Central memory CD4-positive, alpha-beta T cell (primary cell): ENCODE measurements at places on chromosomes 2 and 18.

DNA sequence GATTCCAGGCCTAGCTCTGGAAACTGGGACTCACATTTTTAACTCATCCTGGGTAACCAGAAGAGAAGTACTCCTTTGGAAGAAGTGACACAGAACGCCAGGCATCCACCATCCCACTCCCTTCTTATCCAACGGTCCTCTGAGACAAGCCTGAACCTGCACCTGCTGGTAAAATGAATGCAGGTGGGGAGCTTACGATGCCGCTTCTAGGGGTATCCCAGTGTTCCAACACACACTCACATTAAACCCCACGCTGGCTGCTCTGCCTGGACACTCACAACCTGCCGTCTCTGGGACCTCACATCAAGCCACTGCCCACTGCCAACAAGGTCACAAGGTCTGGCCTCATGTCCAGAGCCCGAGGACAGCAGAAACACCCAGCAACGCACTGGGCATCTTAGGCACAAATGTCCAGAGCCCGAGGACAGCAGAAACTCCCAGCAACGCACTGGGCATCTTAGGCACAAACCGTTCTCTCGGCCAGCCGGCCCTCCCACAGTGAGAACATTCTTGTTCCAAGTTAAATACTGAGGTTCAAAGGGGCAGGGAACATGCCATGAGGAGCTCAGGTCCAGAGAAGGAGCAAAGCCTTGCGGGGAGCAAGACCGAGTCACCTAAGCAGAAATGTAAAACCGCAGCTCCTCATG, 9.9 kb downstream of the SLC66A2 start:
- DNase-seq: no peak

- DNase-seq: no peak
Measured at GRCh38 chr2:45483997-45484396, 127.1 kb downstream of the SRBD1 start.

DNA sequence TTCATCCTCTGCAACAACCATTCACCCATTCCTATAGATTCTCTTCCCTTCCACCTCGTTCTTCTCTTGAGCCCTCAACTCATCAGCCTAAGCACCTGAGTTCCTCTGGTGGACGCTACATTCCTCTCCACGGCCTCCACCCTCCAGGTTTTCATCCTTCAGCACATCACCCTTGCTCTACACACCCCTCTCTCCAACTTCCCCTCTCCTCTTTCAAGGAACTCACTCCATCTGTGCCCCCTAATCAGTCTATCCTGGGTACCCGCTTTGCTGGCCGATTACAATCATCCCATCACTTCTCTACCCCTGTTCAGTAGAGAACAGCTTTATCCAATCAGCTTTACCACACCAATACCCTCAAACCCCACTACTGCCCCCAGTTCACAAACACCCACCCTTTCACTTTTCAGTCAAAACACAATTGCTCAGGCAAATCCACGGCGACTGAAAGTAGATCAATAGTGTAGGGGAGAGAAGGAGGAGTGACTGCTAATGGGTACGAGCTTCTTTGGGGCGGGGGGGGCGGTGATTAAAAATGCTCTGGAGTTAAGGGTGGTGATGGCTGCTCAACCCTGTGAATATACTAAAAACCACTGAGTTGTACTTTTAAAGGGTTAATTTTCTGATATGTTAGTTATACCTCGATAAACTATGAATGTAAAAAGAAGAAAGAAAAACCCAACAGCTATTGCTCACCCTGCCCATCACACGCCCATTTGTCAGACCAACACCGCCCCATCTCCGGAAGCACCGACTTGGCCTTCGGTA, 857 bp downstream of the DYM start:
- DNase-seq: no peak

- no peak for DNase-seq
Measured at GRCh38 chr2:241499146-241499965, 9.0 kb downstream of the STK25 start.

- no peak for DNase-seq
Measured at GRCh38 chr18:76384114-76384790, 110.8 kb downstream of the ZNF516 start.

DNA sequence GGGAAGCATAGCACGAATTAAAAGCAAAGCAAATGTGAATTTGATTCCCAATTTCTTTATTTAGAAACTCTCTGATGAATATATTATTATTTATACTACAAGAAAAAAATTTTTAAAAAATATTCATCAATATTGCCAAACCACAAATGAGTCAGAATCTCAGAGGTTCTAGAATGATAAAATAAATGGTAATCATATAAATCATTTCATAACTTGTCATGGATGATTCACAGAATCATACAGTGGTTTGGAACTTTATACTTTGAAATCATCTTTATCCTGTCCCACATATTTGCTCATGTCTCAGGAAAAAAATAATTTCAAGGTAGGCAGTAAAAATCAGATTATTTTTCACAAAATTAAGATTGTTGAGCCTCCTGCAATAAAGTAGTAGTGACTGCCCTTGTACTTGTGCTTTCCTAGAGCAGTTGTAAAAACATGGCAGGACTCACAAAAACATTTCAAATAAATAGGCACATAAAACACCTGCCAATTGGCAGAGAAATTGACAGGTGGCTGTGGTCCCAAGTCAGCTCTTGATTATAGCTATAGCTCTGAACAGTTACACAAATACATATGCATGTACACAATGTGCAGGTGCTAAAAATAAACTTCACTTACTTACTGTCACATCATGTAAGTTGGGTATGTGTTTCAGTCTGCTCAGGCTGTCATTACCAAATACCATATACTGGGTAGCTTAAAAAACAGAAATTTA, 273.9 kb upstream of the SESTD1 start:
- DNase-seq: no peak

DNA sequence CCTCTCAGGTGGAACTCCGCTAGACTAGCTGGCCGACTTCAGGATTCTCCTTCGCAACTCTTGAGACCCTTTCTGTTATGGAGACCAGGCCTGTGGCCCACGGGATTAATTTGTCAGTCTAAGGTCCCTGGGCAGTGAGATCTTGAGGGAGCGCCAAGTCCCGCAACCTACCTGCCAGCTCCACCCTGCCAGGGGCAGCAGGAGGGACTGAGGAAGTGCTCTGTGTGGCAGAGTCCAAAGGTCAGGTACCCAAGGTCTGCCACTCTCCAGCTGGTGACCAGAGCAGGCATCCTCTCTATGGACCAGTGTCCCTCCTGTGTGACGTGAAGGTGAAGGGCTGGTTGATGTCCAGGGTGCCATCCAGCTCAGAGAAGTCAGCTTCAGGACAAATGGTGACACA, 4.3 kb upstream of the SPATA3 start:
- DNase-seq: no peak

DNA sequence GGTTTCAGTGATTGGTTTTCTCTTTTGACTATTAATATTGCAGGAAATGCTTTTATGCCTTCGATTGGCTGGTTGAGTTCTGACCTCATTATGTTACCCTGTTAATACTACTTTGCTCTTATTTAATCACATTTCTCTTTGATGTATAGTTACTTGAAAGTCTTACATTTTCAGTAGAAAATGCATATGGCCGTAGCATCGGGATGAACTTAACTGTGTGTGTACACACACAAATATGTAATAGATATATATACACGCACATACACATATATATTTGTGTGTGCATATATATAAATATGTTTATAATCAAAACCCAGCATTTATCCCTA, 1.6 kb downstream of the EPC2 start:
- DNase-seq: no peak

DNA sequence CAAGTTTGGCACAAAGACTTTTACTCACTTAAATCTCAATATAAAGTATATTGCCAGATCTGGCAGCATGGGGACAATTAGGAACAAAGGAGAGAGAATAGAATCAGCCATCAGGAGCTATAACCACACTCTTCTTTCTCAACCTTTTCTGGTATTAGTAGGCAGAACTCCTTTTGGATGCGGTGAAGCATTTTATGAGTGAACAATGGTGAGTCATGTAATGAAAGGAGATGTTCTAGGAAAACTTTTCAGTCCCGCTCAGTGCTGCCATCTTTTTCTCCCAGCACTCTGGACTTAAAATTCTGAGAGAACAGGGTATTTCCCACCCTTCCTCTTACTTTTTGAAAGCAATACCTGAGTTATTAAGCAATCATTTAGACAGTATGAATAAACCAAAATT, 32.2 kb downstream of the PLEKHA3 start:
- no peak for DNase-seq

DNA sequence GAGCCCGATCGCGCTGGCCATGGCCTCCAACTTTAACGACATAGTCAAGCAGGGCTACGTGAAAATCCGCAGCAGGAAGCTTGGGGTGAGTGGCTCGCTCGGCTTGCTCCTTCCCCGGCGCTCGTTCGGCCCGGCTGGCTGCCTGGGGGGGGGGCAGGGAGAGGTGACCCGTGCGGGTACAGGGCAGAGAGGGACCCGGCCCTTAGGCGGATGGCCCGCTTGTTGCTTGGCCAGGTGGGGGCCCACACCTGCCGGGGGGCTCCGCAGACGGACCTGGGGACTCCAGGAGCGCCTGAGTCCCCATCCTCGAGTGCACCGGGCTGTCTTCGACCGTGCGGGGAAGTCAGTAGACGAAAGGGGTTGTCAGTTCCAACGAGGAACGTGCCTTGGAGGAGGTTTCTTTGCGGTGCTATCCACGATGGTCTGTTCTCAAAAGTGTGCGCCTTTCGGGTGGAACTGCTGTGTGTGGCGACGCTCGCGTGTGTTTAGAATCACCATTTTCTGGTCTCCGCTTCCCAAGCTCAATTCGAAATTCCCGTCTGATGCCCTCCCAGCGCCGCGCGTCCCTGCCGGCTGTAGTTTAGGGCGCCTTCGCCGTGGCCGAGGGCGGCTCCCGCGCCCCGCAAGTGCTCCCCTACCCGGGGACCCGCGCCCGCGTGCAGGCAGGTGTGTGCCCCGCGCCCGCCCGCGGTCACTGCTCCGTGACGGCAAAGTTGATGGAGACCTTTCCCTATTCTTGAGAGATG, 711 bp downstream of the DOK6 start:
- DNase-seq: no peak

DNA sequence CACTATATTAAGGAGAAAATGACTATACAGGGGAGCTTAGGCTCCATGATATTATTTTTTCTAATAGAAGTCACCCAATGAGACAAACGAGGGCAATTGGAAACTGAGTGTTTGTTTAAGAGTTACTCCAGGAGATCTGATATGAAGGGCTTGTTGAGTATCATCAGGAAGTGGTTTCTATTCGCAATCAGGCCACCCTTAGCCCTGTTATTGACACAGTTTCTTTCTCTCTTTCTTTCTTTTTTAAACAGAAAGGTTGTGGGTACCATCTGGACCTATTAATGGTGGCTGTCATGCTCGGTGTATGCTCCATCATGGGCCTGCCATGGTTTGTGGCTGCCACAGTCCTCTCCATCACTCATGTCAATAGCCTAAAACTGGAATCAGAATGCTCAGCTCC, 117.3 kb downstream of the DPP4 start:
- peak; percentile 45 for DNase-seq

DNA sequence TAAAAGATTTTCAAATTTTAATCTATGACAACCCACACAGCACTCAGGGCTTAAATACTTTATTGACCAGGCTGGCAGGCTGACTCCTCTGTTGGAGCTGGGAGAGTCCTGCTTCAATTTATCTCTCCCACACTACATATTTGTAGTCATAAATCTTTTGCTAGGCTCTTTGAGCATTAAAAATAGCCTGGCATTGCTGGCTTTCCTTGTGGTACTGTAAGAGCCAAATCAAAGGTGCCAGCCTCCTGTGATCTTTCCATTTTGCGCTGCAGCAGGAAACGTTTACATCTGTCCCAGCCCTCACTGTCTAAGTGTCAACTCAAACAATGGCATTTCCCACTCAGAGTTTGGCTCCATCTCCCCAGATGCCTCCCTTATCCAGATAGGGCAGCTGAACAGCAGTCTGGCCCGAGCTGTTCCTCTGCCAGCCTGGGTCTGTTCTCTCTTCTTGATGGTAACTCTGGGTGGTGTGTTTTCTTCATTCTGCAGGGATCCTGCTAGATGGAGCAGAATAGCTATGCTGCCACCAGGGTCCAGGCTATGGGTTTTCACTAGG, 62.1 kb downstream of the LRRTM1 start:
- no peak for DNase-seq

DNA sequence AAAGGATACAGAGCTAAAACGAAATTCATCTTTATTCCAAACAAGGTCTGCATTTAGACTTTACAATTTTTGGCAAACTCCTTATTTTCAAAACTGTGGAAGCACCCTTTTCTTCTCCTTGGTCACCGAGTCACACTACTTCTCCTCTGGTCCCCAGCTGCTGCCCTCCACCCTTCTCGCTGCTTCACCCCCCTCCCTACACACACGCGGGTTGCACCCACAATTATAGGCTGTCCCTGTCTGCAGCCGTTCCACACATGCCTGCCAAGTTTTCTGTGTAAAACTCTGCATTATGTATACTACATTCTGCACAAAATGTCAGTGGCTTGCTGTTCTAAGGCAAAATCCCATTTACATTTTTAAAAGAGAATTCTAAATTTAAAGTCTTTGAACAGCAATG, 63.5 kb downstream of the PTPN2 start:
- DNase-seq: no peak

- no peak for DNase-seq
Measured at GRCh38 chr2:61689568-61689967, 151.4 kb upstream of the XPO1 start.

DNA sequence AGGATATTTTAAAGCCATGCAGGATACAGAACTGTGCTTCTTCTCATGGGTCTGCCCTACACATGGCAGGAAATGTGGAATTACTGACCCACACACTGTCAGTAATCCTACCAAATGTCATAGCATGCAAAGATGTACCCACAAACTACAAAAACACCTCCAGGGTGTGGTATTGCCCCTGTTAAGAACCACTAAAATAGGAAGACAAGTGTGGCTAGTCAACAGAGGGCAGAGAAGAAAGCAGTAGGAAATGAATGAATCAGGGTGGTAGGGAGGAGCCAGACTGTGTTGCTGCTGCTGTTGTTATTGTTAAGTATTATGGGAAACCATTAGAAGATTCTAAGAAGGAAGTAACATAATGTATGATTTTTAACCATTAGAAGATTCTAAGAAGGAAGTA, 556.7 kb upstream of the ACVR2A start:
- peak; percentile 54 for DNase-seq

DNA sequence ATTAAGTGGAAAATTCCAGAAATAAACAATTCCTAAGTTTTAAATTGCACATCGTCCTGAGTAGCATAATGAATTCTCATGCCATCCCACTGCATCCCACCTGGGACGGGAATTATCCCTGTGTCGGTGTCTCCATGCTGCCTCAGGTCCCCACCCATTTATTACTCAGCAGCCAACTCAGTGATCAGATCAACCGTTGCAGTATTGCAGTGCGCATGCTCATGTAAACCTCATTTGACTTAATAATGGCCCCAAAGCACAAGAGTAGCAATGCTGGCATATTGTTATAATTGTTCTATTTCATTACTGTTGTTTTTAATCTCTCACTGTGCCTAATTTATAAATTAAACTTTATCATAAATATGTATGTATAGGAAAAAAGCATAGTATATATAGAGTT, 214.4 kb downstream of the METTL4 start:
- DNase-seq: no peak

DNA sequence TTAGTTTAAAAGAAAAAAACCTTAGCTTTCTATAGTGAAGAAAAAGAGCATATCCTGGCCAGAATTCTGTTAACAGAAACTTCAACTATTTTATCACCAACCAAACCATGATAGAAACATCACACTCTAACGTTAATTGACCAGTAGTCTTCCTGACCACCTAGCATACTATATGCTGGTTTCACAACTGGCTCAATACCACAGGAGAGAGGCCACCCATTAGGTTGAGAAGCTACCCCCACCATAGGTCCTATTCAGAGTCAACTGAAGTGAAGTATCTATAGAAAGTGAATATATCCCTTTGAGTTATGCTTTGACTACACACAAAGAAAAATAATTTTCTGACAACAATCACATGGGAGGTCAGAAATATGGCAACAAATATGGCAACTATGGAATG, 85.2 kb upstream of the STK17B start:
- DNase-seq: no peak

- peak; percentile 71 for DNase-seq
Measured at GRCh38 chr2:219277703-219278654, 1.2 kb upstream of the DNAJB2 start.
